ENCODE measurements at places on chromosomes 11 and 22. TPM values are rescaled to one million over a fixed set of nuclear protein-coding genes. Genes with fewer than 3 reads are reported as not detected.

DNA sequence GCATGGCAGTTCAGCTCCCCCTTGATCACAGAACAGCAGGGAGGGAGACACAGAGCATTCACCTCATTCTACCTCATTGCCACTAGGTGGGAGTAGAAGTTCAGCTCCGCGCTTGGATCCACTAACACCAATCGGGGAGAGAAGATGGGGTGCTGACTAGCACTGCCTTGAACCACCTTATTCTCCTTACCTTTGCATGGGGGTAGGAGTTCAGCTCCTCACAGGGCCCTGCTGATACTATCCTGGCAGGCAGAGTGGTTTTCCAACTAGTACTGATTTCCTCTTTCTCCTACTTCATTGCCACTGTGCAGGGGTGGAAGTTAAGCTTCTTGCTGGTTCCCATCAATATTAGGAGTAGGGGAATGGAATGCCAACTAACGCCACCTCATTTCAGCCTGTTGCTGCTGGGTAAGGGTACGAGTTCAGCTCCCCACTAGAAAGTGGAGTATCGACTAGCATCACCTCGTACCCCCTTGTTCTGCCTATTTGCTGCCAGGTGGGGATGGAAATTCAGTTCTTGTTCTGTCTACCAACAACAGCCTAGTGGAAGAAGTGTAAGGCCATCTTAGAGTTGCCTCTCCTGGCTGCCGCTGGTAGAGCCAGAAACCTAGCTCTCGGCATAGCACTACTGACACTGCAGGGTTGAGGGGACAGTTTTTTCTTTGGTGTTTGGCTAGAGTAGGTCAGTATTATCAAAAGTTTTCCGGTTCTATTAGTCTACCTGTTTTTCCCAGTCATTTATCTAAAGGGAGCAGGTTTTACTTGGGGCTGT lies 550.9 kb upstream of the CCDC90B start:
- H3K27me3 ChIP-seq = no peaks in the 10 kb centered on the region
- H3K4me3 ChIP-seq = no peak overlapping the region
- no peaks in the 10 kb centered on the region for H3K36me3 ChIP-seq
- peak; percentile 57 for DNase-seq

DNA sequence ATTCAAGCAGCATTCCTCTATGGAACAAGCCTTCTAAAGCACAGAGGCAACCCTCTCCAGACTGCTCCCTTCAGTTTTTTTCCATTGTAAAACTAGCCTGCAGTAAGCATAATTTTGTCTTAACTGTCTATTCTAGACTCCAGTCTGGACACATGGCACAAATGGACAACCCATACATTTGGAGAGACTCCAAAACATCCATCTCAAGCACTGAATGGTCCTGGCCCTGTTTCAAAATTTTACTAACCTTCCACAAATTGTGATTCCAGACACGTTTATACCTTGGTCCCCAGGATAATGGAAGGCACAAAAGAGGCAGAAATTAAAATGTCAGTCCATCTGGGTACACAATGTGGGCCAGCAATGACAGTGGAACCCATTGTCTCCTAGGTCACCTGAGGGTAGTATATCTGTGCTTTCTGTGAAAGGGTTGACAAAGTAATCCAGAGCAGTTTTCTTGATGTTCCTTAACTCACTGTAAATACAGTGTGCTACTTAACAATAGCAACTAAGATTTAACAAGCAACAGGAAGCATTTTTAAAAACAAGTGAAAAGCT lies 16.2 kb upstream of the SESN3 start:
- DNase-seq = no peak
- no peaks in the 10 kb centered on the region for H3K4me1 ChIP-seq
- no peak overlapping the region for H3K4me3 ChIP-seq
- no peak overlapping the region for H3K27ac ChIP-seq
- no peaks in the 10 kb centered on the region for H3K36me3 ChIP-seq
- no peaks in the 10 kb centered on the region for H3K27me3 ChIP-seq

GRCh38 chr11:76270389-76270788 lies 64.1 kb upstream of the WNT11 start:
- peak; percentile 18 for DNase-seq
- H3K27ac ChIP-seq = peak overlapping the region; percentile 58
- no peaks in the 10 kb centered on the region for H3K27me3 ChIP-seq
- H3K4me1 ChIP-seq = peaks cover 15% of the 10 kb centered on the region
- no peak overlapping the region for H3K4me3 ChIP-seq
- no peaks in the 10 kb centered on the region for H3K36me3 ChIP-seq

- no peak overlapping the region for H3K4me3 ChIP-seq
- DNase-seq = no peak
- no peaks in the 10 kb centered on the region for H3K27me3 ChIP-seq
Observed at GRCh38 chr11:125428486-125429173, 67.4 kb downstream of the FEZ1 start.

- DNase-seq = no peak
- no peak overlapping the region for H3K4me3 ChIP-seq
- no peaks in the 10 kb centered on the region for H3K4me1 ChIP-seq
- H3K27me3 ChIP-seq = no peaks in the 10 kb centered on the region
Observed at GRCh38 chr11:63001456-63001855, 14.2 kb downstream of the SLC22A8 start.

- peaks cover 31% of the 10 kb centered on the region for H3K4me1 ChIP-seq
- no peak overlapping the region for H3K4me3 ChIP-seq
- H3K27ac ChIP-seq = no peak overlapping the region
- no peak for DNase-seq
Observed at GRCh38 chr11:44596525-44597276, 31.2 kb downstream of the CD82 start.

DNA sequence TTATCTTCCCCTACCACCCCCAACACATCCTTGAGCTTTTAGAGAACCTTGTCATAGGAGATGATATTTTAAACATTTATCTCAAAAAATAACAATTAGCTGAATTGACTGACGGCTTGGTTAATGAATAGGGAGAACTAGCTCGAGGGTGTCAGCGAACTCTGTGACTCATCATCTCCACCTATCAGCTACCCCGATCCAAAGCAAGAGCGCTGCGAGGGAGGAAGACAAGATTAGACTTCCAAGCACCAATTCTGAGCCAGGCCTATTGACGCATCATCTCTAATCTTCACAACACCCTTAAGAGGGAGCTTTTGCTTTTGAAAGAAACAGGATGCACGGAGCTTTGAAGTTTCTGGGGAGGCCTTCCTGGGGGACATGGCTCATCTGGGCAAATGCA lies 51.0 kb upstream of the GALNT18 start:
- no peak overlapping the region for H3K4me3 ChIP-seq
- H3K4me1 ChIP-seq = no peaks in the 10 kb centered on the region
- H3K27me3 ChIP-seq = no peaks in the 10 kb centered on the region
- no peak overlapping the region for H3K27ac ChIP-seq
- no peaks in the 10 kb centered on the region for H3K36me3 ChIP-seq
- DNase-seq = peak; percentile 24

DNA sequence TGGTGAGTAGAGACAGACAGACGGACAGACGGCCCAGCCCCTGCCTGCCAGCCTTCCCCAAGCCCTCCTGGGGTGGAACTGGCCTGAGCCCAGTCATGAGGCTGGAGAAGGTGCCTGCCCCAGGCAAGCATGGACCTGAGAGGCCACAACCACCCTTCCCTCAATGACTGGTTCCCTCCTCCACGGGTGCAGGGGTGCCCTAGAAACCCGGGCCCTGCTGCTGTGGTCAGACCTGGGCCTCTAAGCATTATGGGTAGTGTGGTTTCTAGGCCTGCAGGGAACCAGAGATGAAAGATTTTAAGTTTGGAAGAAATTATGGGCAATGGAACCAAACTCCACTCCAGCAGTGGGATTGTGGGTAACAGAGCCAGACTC lies 13.5 kb downstream of the RHBDD3 start:
- no peaks in the 10 kb centered on the region for H3K4me1 ChIP-seq
- no peak for DNase-seq
- H3K36me3 ChIP-seq = no peaks in the 10 kb centered on the region
- no peaks in the 10 kb centered on the region for H3K27me3 ChIP-seq
- H3K4me3 ChIP-seq = no peak overlapping the region
- no peak overlapping the region for H3K27ac ChIP-seq

- peaks cover 14% of the 10 kb centered on the region for H3K4me1 ChIP-seq
- H3K4me3 ChIP-seq = no peak overlapping the region
- H3K36me3 ChIP-seq = no peaks in the 10 kb centered on the region
Observed at GRCh38 chr22:21702700-21703683, 32.6 kb downstream of the YPEL1 start.

GRCh38 chr11:118918128-118918685 lies 7.5 kb downstream of the BCL9L start:
- peak; percentile 75 for DNase-seq
- H3K27me3 ChIP-seq = no peaks in the 10 kb centered on the region

DNA sequence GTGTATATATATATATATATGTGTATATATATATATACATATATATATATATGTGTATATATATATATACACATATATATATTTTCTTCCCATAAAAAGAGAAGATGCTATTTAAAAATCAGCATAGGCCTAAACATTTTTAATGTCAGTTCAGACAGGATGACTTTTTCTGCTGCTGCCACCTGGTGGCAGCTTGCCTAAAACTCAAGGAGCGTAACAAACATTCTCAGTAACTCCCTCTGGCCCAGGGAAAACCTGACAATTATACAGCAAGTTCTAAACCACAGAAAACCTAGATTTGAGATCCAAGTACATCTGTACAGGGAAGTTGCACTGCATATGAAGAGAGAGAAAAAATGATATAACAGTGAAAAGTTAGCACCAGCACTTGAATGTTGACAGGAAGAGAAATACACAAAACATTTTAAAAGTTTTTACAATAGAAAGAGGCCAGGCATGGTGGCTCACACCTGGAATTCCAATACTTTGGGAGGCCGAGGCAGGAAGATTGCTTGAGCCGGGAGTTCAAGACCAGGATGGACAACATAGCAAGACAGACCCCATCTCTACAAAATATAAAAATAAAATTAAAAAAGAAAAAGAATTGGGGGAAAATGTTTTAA lies 16.6 kb downstream of the OR8A1 start:
- H3K27ac ChIP-seq = no peak overlapping the region
- peak; percentile 78 for DNase-seq
- no peaks in the 10 kb centered on the region for H3K27me3 ChIP-seq
- H3K4me1 ChIP-seq = no peaks in the 10 kb centered on the region
- no peak overlapping the region for H3K4me3 ChIP-seq

- no peak overlapping the region for H3K27ac ChIP-seq
- no peaks in the 10 kb centered on the region for H3K27me3 ChIP-seq
- no peaks in the 10 kb centered on the region for H3K36me3 ChIP-seq
- DNase-seq = no peak
- no peak overlapping the region for H3K4me3 ChIP-seq
- no peaks in the 10 kb centered on the region for H3K4me1 ChIP-seq
Observed at GRCh38 chr22:37258753-37259401, 14.8 kb upstream of the RAC2 start.

GRCh38 chr22:27170491-27170890 lies 513.1 kb downstream of the MIAT start:
- no peak overlapping the region for H3K4me3 ChIP-seq
- no peaks in the 10 kb centered on the region for H3K4me1 ChIP-seq
- H3K36me3 ChIP-seq = no peaks in the 10 kb centered on the region
- H3K27me3 ChIP-seq = no peaks in the 10 kb centered on the region

- H3K4me3 ChIP-seq = no peak overlapping the region
- no peaks in the 10 kb centered on the region for H3K27me3 ChIP-seq
- no peaks in the 10 kb centered on the region for H3K4me1 ChIP-seq
- H3K27ac ChIP-seq = no peak overlapping the region
- H3K36me3 ChIP-seq = no peaks in the 10 kb centered on the region
Observed at GRCh38 chr11:25970726-25971508, 361.0 kb upstream of the ANO3 start.

GRCh38 chr11:45062974-45063635 lies 83.3 kb upstream of the PRDM11 start:
- no peak overlapping the region for H3K4me3 ChIP-seq
- no peaks in the 10 kb centered on the region for H3K27me3 ChIP-seq
- H3K4me1 ChIP-seq = no peaks in the 10 kb centered on the region
- DNase-seq = no peak
- H3K36me3 ChIP-seq = no peaks in the 10 kb centered on the region
- no peak overlapping the region for H3K27ac ChIP-seq

GRCh38 chr22:27310966-27311697 lies 490.4 kb downstream of the MN1 start:
- H3K4me1 ChIP-seq = peaks cover 23% of the 10 kb centered on the region
- H3K4me3 ChIP-seq = no peak overlapping the region
- peak; percentile 21 for DNase-seq
- no peaks in the 10 kb centered on the region for H3K27me3 ChIP-seq
- H3K27ac ChIP-seq = no peak overlapping the region
- no peaks in the 10 kb centered on the region for H3K36me3 ChIP-seq

- DNase-seq = no peak
- no peak overlapping the region for H3K27ac ChIP-seq
- H3K4me3 ChIP-seq = no peak overlapping the region
- H3K36me3 ChIP-seq = no peaks in the 10 kb centered on the region
- no peaks in the 10 kb centered on the region for H3K27me3 ChIP-seq
- peaks cover 54% of the 10 kb centered on the region for H3K4me1 ChIP-seq
Observed at GRCh38 chr22:42937164-42937843, 77.6 kb downstream of the PACSIN2 start.

- no peaks in the 10 kb centered on the region for H3K36me3 ChIP-seq
- no peak overlapping the region for H3K27ac ChIP-seq
- H3K4me3 ChIP-seq = no peak overlapping the region
Observed at GRCh38 chr11:92811341-92811740, 158.1 kb upstream of the MTNR1B start.

- H3K36me3 ChIP-seq = no peaks in the 10 kb centered on the region
- DNase-seq = no peak
- no peak overlapping the region for H3K4me3 ChIP-seq
- H3K27ac ChIP-seq = no peak overlapping the region
Observed at GRCh38 chr11:72338741-72339140, 94.8 kb upstream of the PHOX2A start.

DNA sequence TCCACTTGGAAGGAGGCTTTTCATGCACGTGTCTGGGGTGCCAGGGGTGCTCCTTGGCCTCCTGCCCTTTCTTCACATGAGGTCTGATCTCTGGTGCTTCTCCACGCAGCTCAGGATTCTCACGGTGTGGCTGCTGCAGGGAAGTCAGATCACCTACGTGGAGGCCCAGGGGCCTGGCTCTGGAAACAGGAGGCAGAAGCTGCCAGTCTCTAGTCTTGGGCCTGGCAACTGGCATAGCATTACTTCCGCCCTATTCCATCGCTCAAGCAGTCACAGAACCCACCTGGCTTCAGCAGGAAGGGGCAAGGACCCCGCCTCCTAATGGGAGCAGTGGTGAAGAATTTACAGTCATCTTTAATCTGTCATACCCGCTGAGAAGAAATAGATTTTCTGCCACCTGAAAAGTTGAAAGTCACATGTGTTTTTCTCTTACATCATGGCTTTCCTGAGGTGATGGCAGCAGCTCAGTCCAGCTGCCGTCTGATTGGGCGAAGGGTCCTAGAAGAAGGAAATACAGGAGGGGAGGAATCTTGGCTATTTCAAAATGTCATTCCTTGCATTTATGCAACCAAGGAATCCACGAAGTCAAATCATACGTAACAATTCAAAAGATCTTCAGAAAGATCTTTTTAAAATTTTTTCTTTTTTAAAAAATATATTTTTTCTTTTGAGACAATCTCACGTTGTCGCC lies 50.1 kb upstream of the DKK3 start:
- H3K4me3 ChIP-seq = no peak overlapping the region
- DNase-seq = no peak
- H3K27ac ChIP-seq = no peak overlapping the region
- H3K27me3 ChIP-seq = no peaks in the 10 kb centered on the region
- H3K4me1 ChIP-seq = no peaks in the 10 kb centered on the region

ZDHHC13 gene
- total RNA-seq = 17.2 TPM

FAM180B gene
- total RNA-seq = not detected

FAT3 gene
- total RNA-seq = 6.4 TPM

IL17REL gene
- 0.55 TPM for total RNA-seq

NXPE4 gene
- not detected for total RNA-seq

OR51E2 gene
- 0.47 TPM for total RNA-seq

LIF gene
- total RNA-seq = 0.08 TPM

ESAM gene
- total RNA-seq = 10.6 TPM

CHRDL2 gene
- total RNA-seq = 3.5 TPM

GP1BB gene
- total RNA-seq = 28.0 TPM

Measured in testis (tissue), 5 donors.